ENCODE measurements at places on chromosomes 7 and 10.

DNA sequence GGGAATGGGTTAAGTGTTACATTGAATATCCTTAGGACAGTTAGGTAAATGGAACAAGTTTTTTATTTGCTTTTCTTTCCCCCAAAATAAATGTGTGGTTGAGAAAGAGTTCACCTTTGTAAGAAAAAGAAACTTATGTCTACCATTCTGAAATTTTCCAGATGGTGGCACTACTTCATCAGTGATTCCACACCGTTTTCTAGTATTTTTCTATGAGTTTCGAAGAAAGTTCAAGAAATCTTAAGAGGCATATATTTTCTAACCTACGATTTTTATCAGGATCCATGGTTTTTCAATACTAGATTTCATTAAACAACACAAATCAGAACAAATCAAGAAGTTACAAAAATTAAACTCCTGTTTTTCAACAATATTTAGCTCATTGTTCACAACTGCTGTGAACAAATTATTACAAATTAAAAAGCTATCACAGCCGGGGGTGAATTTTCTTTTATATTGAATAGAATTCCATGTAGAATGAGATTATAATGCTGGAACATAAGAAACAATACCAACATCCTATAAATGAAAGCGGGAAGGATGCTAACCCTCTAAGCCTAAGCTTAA, 163.1 kb upstream of the NPVF start:
- no peak for DNase-seq

DNA sequence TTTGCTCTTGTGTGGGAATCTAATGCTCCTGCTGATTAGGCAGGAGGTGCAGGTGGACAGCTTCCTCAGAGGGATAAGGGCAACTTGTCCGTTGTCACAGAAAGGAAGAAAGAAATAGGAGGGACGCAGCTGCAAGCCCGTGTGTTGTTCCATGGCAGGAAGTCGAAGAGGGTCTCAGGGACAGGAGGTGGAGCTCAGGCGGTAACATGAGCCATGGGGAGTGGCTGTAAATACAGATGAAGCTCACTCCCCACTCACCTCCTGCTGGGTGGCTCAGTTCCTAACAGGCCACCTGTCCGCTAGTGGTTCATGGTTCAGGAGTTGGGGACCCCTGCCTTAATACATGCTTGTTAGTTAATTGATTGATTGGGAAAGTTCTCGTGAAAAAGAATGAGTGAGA, 101.7 kb upstream of the SFMBT2 start:
- no peak for DNase-seq

DNA sequence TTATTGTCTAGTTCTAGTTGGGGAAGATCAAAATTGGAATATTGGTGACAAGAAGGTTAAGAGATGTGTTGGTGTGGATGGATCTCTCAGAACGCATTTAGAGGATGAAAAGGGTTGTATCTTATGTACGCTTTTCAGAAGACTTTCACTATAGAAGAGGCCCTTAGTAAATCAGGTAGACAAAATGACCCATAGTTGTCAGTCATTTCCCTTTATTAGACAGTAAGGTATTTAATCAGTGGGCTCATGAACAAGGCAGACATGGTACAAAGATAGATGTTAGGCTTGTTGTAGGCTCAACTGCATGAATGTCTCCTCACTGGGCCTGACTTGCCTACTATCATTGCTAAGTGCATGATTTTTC, 359.2 kb downstream of the PHF14 start:
- DNase-seq, result no peak

DNA sequence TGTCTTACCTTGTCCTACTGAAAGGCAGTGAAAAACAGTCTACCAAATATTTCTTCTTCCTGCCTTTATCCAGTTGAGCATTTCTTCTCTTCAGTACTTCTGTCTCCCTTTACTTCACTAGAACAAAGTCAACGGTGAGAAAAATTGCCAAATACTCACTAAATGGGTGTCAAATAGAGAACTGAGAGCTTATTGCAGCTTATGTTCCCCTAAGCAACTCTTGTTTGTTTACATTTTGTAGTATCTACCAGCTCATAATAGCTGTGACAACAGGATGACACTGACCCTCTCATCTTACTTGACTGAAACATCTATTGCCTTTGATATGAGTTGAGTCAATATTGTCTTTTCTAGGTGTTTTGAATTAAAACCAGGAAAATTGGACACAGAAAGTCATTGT, 327.9 kb upstream of the SORCS1 start:
- DNase-seq, result no peak

DNA sequence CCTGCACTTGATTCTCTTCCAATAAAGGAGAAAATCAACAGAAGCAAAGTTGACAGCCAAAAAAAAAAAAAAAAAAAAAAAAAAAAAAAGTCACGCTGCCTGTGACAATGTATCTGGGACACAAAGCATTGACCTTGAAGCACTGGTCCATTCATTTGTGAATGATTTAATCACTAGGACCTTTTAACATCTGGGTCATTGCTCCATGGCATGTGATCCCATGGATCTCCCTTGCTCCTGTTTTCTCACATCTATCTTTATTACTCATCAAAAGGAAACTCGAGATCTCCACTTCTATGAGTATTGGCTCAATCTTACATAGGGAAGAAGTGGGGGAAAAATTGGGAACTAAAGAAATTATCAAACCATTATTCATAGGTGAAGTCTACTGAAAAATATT, 89.6 kb upstream of the SMIM30 start:
- DNase-seq, result no peak

DNA sequence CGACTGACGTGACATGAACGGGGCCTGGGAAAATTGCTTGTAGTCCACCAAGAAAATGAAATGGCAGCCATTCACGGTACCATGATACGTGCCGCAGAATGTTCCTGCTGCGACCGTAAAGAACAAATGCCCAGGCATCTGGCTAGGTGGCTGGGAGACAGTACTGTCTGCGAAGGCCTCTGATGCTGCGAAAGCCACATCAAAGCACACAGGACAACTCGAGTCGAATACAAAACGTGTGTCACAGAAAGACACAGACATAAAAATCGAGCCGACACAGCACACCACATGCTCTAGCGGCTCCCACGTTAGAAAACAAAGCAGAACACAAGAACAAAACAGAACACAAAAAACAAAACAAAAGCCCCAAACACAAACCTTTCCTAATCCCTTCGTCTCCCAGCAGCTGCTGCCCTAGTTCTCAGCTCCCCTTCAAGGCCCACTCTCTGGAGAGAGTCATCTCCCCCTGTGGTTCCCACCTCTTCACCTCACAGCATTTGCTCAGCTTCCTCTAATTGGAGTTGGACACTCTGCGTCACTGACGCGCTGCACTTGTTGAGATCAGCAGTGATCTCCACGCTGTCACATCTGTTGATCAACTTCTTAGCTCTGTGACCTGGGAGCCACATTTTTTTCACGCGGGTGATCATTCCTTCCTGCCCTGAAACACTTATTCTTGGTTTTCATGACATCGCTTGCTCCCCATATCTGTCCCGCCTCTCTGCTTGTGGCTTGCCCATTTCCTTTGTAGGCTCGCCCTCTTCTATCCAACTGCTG, 112.2 kb downstream of the CLEC2L start:
- DNase-seq, result no peak

DNA sequence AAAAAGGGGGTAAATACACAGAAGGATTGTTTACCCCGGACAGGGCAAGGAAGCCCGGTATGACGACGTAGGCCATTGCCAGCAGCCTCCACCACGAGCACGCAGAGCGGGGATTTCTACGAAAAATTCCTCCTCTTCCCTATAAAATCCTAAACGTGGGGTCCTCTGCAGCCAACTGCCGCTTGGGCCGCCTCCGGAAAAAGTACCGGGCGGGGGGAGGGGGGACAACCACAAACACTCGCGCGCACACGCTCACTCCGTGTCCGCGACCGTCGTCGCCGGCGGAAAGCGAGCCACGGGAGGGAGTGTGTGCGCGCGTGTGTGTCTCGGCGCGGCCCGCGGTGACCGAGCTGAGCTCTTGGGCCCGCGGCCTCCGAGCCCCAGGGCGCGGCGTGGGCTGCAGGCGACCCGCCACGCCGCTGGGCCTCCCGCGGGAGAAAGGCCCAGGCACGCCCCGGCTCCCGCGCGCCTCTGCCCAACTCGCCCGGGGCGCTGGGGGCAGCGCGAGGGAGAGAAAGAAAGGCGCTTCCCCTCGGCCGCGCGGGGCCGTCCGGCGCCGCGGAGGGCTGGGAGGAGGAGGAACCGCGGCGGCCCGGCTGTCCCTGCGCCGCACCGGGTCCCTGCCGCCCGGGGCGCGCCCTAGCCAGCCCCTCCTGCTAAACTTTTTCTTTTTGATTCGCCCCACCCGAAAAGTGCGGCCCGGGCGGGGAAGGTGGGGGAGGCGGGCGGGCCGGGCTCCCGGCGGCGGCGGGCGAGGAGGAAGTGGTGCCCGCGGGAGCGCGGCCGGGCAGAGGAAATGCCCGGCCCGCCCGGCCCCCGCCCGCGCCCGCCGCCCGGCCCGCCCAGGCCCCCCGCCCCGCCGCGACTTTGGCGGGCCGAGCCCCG, 1.5 kb downstream of the CTBP2 start:
- DNase-seq, result no peak

- no peak for DNase-seq
These were observed 42.2 kb downstream of the BMPR1A start for GRCh38 chr10:86798611-86799010.

DNA sequence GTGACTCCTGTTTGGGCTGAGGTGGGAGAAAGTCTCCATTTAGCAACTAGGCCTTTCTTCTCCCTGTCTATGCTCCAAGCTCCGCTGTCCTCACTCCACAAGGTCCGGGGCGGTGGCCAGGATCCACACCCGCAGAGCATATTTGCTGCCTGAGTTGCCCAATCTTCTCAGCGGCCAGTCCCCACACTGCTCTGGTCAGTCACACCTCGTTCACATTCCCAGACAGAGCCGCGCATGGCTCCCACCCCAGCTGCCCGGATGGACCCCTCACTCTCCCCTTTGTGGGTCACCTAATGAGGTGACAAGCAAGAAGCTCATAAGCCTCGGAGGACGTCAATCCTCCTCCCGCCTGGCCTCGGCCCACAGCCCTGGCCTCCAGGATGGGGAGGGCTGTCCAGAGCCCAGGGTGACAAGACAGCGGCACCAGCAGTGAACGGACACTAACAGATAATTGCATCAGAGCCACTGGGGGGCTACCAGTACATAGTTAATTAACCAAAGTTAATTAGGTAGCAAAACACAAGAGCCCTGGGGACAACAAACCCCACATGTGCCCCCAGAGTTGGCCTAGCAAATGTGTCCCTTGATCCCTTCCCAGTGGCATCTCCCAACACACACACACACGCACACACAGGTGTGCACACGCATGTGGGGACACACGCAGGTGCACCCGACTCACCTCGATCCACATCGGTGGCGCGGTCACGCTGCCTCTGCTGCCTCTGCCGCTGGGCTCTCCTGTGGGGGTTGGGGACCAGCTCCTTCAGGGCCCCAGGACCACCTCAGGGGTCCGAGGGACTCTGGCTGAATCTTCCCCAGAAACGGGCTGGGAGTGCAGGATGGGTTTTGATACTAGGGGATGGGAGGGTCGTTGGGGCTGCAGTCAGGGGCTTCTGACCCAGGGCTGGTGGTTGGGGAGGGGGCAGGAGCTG, 11.8 kb downstream of the EPHA1 start:
- no peak for DNase-seq

DNA sequence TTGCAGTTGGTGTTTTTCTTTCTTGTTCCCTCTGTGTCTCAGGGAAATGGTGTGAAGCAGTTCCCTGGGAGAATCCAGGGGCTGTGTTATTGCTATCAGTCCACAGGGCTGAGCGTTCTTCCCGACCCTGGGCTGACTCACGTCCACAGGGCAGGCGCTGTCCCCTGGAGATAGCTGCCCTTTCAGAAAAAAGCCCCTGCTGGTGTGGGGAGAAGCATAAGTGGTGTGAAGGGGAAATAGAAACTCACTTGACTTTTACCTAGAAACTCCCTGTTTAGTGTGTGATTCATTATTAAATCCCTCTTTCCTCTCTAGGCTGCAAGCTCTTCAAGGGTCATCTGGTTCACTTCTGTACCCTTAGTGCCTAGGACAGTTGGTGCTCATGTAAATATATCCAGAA, 63.3 kb upstream of the SMNDC1 start:
- no peak for DNase-seq

DNA sequence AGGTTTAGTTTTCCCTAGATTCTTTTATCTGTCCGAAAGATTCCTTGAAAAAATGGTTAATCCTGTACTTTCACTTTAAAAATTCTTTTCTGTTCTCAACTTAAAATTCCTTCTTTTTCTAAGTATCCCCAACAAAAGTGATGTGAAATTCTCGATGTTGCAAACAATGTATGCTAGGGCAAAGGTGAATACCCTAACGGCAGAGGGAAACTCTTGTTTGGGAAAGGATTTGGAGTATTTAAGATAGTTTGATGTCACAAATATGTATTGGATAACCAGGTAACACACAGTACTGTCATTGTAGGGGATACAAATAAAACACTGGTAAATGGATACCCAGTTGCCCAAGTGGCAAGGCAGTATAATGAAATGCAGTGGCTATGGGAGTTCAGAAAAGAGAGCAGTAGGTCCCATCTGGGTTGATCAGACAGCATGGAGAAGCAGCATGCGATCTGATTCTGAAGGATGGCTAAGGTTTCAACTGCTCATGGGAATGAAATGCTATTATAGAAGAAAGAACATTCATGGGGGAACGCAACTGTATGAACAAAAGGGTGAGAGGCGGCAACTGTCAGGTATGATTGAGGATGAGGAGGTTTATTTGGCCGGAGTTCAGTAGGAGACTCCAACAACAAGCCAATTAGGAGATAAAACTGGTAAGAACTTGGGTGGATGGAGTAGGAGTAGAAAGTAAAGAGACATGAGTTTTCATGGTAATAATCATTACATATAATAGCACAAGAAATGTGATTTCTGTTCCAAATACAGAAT, 3.2 kb upstream of the EPC1 start:
- no peak for DNase-seq

DNA sequence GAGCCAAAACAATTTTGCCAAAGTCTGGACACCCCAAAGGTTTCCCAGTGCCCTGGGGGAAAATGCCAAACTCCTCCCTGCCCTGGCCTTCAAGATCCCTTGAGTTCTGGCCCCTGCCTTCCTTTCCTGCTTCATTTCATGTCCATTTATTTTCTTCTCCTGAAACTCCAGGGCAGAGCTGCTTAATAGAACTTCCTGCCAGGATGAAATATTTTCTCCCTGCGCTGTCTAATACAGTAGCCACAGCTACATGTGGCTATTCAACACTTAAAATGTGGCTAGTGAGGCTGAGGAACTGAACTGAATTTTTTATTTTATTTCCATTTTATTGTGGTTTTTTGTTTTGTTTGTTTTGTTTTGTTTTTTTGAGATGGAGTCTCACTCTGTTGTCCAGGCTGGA, 49.6 kb downstream of the COL13A1 start:
- no peak for DNase-seq

GRCh38 chr7:66557214-66558200, 71.2 kb upstream of the KCTD7 start:
- DNase-seq, result no peak

DNA sequence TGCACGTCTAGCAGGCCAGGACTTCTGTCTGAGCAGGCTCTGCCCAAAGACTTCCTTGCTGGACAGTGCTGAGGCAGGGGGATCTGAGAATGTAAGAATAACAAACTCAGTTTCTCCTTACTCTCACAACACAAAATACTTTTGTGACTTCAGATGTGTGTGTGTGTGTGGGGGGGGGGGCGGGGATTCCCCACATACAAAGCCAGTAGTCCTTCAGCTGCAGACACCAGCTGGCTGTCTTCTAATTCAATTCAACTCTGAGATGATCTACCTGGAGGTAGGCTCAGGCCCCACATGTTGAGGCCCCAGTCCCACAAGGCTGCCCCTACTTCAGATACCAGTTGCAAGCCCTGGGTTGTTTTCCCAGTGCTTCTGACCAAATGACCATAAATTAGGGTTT, 4.7 kb upstream of the CXCL12 start:
- no peak for DNase-seq
